ENCODE measurements at places on chromosomes 2 and 18.

GRCh38 chr18:25137197-25137472 is 214.8 kb downstream of the ZNF521 start:
- no peak for DNase-seq

DNA sequence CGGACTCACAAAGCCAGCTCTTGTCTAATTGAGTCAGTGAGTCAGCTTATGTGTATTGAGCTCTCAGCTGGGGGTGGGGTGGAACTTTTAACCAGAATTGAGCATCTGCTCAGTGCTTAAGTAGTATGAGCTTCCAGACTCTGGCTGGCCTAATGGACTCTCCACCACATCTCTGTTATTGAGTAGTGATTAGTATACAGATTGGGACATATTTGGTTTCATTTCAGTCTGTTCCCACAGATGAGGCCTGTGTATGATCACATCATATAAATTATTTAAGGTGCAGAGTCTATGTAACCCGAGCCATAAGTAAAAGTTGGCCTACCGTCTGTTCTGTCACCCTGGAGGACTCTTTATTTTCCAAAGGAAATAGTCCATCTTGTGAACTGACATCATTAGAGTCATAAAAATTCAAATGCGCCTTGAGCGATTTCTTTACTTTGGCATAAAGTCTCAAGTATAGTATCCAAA is 152.1 kb downstream of the THSD7B start:
- DNase-seq: no peak

DNA sequence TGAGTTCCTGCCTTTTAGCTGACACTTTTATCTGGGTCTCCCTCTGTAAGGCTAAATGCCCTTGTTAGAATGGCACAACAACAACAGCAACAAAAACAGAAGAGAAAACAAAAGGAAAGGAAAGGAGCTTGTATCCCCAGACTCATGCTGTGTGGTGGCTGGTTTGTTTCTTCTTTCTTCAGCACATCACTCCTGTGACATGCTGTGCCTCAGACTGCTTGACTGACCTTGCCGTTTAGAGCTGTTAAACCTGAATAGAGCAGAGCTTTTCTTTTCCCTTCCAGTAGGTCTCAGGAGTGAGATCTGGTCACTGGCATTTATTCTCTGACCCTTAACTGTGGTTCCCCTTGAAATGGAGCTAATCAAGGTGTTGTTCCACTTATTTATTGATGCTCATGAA is 18.9 kb downstream of the GALNT13 start:
- DNase-seq: no peak

DNA sequence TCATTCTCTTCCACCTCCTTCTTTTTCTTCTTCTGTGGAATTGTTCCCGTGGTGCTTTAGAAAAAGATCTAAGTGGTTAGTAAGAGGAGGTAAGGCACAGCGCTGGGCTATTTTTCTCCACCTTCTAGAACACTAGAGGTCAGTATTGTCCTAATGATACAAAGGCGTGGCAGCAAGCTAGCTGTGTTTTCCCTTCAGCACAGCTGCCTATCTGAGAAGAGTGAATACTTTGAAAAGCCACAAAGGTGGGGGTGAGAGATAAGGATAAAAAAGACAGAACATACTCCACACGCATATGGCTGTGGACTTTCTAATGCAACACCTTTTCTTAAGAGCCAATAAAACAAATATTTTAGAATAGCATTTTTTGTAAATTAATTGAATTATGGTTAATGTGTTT is 2.1 kb downstream of the CNTNAP5 start:
- DNase-seq: no peak

- no peak for DNase-seq
Observed at GRCh38 chr2:122239440-122239839, 484.0 kb downstream of the TSN start.

- no peak for DNase-seq
Observed at GRCh38 chr18:58223717-58224424, 179.8 kb downstream of the NEDD4L start.

- DNase-seq: no peak
Observed at GRCh38 chr2:238321467-238321866, 1.1 kb downstream of the TRAF3IP1 start.

- DNase-seq: no peak
Observed at GRCh38 chr2:142825861-142826260, 51.6 kb upstream of the KYNU start.

GRCh38 chr2:230914886-230915285 is 10.2 kb downstream of the GPR55 start:
- DNase-seq: no peak

DNA sequence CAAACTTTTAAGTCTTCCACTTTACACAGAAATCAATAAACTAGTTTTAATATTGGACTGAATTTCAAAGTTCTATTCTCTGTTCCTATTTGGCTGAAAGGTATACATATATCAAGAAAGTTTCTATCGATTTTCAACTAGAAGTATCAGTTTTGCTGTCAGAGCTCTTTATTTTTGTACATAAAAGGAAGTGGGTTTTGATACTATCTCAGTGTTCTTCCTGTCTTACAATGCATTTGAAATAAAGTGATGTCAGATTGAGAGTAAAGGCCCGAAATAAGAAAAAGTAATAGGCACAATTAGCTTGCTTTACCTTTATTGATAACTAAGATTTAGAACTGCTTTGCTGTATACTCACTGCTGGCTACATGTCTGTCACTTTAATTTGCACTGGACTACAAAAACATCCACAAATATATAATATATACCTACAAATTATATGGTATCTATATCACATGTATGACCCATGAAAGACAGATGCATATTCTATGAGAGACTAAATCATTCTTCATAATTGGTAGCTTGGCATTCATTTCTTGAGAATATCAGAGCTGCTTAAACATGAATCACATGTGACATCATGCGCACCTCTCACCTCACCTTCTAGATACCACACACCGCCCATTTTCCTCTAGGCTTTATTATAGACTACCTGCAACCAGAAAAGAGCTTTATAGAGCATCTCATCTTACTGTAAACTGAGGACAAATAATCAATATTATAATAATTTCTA is 83.6 kb downstream of the ASXL2 start:
- no peak for DNase-seq

- no peak for DNase-seq
Observed at GRCh38 chr2:201507725-201508124, 56.2 kb downstream of the STRADB start.

GRCh38 chr18:52408800-52409302 is 68.9 kb downstream of the DCC start:
- DNase-seq: no peak

All from thoracic aorta (tissue), 2 donors.